Muscle of leg (tissue), 16 donors: ENCODE measurements at places on chromosomes 13 and 19. TPM values are rescaled to one million over a fixed set of nuclear protein-coding genes. Genes with fewer than 3 reads are reported as not detected.

The ZNF226 gene
- 13.6 TPM for polyA plus RNA-seq

The GNA15 gene
- polyA plus RNA-seq, result 2.1 TPM

The OR7D2 gene
- polyA plus RNA-seq, result not detected

The RHPN2 gene
- 1.3 TPM for polyA plus RNA-seq

The RFPL4AL1 gene
- polyA plus RNA-seq, result 0.37 TPM

The GRK1 gene
- 0.29 TPM for polyA plus RNA-seq

The C1QTNF9B gene
- 1.4 TPM for polyA plus RNA-seq

The TEX26 gene
- 0.30 TPM for polyA plus RNA-seq

The ZNF491 gene
- polyA plus RNA-seq, result 2.4 TPM

The ZNF568 gene
- 35.6 TPM for polyA plus RNA-seq

The ZNF418 gene
- 8.7 TPM for polyA plus RNA-seq

The SCAF1 gene
- polyA plus RNA-seq, result 25.6 TPM

The KLK3 gene
- polyA plus RNA-seq, result not detected

The VSTM2B gene
- polyA plus RNA-seq, result not detected
